ENCODE measurements at places on chromosomes 4 and X.

DNA sequence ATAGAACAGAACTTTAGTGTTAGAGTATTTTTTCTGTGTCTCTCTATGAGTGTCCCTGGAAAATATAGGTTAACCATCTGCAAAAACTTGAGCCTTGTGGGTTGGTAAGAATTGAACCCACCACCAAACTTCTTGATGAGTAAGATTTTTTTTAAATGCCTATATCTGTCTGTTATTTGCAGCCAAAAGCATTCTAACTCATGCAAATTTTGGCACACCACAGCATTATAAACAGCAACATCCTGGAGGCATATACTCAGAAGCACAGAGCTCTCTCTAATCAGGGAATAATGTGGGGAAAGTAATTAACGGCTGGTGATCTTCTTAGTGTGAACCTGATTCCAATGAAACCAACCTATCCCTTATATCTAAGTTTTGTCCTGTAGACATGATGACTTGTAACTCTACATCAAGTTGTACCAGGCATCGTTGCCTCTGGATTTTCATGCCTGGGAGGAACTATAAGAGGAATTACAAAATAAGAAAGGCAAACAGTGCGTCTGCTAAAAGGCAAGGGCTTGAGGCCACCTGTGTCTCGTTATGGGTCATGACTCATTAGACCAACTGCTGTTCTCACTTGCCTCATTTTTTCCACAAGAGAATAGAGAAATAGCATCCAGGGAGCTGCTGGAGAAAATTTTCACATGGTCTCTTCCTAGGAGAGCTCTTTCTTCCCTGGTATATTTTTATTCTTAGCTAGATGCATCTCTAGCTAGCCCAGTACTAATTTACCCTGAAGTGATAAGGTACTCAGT lies 202.4 kb downstream of the CHIC2 start:
- no peak for DNase-seq

- DNase-seq = no peak
Measured at GRCh38 chrX:46953137-46953527, 40.9 kb downstream of the JADE3 start.

GRCh38 chrX:120446498-120446897 lies 22.6 kb downstream of the LAMP2 start:
- no peak for DNase-seq

GRCh38 chr4:54101190-54102041 lies 1.5 kb downstream of the GSX2 start:
- DNase-seq = no peak

DNA sequence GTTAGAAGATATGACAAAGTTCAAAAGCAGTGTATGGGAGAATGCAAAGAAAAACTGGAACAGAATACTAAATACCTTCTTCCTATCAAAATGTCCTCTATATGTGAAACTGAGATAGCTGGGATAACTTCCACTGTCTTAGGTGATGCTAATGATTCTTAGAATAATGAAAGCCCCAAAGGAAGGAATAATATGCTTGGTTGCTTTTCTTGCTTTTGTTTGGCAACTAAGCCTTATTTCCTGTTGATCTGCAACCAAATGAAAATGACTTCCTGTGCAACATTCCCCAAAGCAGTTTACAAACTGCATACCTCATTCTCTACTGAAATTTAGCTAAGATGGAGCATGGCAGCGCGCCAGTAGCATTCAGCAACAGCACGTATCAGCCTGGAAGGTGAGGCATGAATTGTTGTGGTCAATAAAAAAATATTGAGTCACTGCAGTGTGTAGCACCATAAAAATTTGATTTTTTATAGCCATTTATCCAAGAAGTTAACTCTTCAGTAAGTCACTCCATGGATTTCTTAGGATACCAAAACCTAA lies 18.7 kb downstream of the NDNF start:
- DNase-seq = no peak

DNA sequence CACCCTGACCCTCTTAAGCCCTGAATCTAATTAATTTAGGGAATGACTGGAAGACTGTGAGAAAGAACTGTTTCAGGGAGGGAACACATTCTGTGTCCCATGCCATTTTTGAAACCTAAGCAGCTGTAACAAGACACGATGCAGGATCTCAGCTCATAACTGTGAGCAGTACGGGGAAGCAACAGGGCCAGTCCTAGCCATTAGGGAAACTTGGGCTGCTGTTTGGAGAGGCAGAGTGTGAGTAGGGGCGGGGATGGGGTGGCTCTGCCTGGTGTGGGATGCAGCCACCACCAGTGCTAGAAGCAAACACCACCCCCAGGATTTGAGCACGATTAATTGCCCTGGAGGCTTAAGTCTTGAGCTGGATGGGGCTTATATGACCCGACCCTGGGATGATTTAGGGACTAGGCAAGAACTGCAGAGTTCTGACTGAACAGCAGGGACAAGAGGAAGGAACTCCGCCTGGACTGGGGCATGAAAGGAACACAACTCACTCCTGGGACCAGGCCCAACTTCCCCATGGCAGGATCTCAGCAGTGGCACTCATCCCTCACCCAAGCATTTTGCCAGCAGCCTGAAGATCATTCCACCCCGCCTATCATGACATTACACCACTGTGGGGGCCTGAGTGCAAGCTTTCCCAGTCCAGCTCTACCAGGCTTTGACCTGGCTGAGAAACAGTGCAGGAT lies 43.1 kb downstream of the ATRX start:
- no peak for DNase-seq

DNA sequence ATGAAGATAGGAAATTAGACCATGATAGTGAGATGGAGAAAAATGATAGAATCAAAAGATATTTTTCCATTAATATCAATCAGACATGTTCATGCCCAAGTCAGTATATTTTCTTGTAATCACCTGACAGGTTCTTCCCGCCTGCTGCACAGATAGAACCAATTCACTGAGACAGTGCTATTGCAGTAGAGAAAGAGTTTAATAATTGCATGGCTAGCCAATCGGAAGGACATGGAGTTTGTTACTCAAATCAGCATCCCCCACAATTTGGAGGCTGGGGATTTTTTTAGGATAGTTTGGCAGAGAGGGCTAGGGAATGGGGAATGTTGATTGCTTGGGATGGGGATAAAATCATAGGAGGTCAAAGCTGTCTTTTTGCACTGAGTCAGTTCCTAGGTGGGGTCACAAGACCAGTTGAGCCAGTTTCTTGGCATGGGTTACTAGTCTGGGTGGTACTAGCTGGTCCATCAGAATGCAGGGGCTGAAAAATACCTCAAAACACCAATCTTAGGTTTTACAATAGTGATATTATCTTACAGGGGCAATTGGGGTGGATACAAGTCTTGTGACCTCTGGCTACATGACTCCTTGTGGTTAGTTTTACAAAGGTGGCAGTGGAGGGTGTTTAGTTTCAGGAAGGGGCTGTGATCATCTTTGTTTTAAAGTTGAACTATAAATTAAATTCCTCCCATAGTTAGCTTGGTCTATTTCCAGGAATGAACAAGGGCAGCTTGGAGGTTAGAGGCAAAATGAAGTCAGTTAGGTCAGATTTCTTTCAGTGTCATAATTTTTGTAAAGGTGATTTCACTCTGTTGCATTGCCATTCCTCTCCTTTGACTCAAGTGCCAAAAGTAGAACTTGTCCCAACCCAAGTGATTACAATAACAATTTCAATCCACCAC lies 100.3 kb upstream of the PDE5A start:
- no peak for DNase-seq

DNA sequence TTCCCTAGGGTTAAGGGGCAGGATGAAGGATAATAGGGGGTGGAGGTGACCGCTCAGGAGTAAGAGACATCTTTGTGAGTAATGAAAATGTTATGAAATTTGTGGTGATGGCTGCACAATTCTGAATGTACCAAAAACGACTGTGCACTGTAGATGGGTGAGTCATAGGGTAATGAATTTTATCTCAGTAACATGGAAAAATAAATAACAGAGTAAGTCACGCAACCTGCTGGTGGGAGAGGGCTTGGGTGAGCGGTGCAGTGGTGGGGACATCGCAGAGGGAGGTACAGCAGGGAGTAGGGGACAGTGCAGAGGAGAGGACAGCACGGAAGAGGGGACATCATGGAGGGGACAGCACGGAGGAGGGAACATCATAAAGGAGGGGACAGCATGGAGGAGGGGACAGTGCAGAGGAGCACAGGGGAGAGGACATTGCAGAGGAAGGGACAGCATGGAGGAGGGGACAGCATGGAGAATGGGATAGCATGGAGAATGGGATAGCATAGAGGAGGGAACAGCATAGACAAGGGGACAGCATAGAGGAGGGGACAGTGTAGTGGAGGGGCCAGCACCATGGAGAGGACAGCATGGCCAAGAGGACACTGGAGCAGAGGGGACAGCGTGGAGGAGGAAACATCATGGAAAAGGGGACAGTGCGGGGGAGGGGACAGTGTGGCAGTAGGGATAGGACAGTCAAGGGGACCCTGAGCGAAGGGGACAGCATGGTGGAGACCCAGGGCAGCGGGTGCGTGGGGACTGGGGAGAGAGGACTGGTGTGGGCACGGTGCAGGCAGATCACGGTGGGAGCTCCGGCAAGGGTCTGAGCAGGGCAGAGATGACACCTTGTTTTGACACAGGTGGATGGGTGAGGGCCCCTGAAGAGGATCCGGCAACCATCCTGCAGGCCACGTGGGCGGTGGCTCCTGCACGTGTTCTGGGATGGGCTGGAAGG lies 68.5 kb upstream of the MXD4 start:
- DNase-seq = no peak

DNA sequence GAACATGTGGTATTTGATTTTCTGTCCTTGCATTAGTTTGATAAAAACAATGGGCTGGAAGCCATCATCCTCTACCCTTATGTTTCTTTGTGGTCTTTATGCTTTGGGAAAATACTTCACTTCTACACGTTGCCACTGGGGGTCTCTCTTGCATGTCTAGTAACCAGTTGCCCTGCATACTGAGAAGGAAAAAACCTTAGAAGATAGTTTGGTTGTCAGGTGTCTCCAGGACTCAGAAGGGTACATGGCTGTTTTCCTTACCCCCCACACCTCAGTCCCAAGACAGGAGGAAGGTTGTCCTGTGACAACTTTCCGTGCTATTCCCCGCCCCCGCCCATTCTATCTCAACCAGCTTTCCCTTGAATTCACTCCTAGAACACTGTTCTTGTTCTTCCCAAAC lies 62.1 kb upstream of the LANCL3 start:
- no peak for DNase-seq

DNA sequence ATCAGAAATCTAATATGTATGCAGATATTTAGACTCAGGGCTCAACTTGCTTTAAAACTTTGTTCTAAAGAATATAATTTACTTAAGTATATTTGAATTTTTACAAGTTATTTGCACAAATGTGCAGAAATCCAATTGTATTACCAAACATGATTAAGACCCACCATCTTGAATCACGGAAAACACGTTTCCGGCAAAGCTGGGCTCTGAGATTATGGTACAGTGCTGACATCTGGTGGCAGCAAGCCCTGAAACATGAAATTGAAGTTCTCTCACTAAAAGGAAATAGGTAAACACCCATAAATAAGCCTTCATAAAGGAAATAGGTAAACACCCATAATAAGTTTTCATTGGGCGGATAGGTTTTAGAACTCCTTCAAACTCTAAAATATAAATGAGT lies 98.3 kb upstream of the MAOA start:
- DNase-seq = peak; percentile 27

DNA sequence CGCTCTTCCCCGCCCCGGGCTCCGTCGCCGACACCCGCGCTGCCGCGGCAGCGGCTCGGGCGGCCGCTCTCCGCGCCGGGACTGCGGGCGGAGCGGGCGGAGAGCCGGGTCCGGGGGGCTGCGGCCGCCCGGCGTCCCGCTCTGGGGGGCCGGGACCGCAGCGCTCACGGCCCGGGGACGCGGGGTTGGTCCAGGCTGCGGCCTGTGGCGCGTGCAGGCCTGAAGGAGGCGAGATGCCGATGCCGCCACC lies 492 bp downstream of the GALNT7 start:
- DNase-seq = no peak

DNA sequence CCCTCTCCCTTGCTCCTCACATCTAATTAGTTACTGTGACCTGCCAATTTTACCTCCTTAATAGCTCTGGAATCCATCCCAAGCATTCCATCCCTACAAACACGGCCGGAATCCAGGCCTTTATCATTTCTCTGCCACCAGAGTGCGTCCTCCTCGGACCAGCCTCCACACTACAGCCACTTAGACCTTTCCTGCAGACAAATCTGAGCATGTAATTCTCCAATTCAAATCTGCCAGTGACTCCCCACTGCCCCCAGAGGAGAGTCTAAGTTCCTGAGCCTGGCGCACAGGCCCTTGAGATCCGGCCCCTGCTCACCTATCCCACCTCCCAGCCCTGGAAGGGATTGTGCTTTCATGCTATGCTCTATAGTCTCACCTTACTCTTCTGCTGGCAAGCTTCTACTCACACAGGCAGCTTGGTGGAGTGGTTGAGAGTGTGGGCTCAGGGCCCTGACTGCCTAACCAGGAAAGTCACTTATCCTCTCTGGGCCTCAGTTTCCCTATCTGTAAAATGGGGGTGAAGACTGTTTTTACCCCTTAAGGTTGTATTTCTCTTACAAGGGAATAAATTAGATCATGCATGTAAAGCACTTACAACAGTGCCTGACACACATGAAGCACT lies 31.2 kb downstream of the PJA1 start:
- no peak for DNase-seq

GRCh38 chr4:146847345-146847744 lies 98.3 kb downstream of the TTC29 start:
- no peak for DNase-seq

DNA sequence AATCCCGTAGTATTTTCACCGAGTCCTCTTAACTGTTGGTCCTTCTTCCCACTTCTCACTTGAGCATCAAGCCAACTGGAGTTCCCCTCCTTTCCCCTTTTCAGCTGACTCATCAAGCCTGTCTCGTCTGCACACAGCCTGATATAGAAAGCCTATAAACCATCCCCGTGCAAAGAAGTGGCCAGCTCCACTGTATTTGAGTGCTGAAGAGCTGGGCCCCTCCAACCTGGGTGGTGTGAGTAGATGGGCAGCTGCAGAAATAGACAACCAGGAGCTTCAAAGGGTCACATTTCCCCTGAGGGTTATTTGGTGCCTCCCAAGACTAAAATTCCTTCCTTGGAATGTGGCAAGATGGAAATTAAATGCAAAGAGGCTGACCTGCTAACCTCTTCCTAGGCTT lies 199.7 kb downstream of the HS6ST2 start:
- DNase-seq = no peak

GRCh38 chr4:52877694-52878093 lies 15.6 kb downstream of the RASL11B start:
- no peak for DNase-seq

GRCh38 chrX:115490814-115491213 lies 70.2 kb upstream of the PLS3 start:
- no peak for DNase-seq

- no peak for DNase-seq
Measured at GRCh38 chr4:110088670-110089069, 109.7 kb downstream of the ELOVL6 start.

DNA sequence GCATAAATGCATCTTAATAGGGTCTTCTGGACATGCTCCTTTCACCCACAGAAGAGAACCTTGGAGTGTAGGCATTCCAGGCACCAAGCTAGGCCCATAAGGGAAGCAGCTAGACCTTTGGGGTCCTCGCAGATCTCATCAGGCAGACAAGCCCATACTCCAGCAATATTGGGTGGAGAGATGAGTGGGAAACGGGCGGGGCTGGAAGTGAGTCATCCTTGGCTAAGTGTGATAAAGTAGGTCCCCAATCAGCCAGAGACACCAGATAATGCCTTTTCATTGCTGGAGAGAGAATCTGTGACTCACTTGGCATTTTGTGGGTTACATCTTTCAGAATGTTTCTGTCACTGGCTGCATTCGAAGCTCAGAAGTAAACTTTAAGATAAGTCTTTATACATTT lies 133.3 kb upstream of the MBNL3 start:
- peak; percentile 16 for DNase-seq
